Activated CD4-positive, alpha-beta T cell treated with anti-CD3 and anti-CD28 coated beads, Interleukin-2, amount 50 U/mL, for 24 hours (primary cell): ENCODE measurements at places on chromosomes 5 and 9.
A peak's percentile ranks its signal among the peaks of the same experiment; 100 is the strongest.

DNA sequence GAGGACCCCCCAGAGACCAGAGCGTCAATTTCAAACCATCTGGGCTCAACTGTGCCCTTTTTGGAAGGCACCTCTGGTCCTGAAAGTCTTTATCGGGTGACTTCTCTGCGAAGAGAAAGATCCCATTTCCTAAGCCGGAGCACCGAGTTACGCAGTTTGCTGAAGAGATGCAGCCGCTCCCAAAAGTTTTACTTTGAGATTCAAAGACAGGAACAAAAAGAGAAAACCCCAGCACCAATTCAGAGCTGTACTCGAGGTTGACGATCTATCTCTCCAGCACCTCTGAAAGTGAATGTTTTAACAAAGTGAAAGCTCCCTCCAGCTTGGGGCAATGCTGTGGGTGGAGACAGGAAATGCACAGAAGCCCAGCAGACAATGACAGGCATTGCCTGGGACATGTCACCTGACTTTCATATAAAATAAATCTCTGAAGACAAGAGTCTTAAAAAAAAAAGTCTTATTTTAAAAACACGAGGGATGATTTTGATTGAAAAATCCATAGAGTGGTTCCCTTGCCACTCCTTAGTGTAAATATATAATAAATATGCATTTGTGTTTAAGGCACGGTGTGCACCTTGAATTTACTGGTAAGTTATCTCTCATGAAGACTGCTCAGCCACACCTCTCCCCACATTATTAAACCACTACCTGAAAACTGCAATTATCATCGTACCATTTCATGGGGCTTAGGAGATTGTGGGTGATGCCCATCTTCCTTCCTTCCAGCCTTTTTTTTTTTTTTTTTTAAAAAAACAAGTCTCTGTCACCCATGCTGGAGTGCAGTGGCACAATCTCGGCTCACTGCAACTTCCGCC is 79.9 kb downstream of the FNBP1 start:
- DNase-seq = peak; percentile 75

- DNase-seq = no peak
Measured at GRCh38 chr5:59786334-59786805, 107.2 kb downstream of the PDE4D start.

DNA sequence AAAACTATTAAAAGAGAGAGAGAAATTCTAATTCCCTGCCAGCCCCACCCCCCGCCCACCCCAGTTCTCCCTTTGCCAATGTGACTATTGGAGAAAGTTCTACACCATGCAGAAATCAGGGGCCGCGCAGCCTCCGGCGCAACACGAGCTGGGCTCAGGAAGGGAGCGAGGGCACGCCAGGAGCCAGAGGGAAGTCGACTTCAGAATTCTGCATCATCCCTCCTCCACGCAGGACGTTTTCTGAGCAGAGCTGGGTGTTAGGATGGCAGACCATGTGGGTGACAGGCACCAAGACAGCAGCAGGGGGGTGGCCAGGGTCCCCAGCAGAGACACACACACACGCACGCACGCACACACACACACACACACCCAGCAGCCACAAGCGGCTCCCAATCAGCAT is 72.6 kb downstream of the PTCH1 start:
- DNase-seq = no peak

GRCh38 chr9:79013715-79014610 is 557.8 kb upstream of the TLE4 start:
- no peak for DNase-seq

- no peak for DNase-seq
Measured at GRCh38 chr5:136526021-136526420, 160.7 kb upstream of the TRPC7 start.

- no peak for DNase-seq
Measured at GRCh38 chr9:99259231-99259918, 37.3 kb downstream of the SEC61B start.

DNA sequence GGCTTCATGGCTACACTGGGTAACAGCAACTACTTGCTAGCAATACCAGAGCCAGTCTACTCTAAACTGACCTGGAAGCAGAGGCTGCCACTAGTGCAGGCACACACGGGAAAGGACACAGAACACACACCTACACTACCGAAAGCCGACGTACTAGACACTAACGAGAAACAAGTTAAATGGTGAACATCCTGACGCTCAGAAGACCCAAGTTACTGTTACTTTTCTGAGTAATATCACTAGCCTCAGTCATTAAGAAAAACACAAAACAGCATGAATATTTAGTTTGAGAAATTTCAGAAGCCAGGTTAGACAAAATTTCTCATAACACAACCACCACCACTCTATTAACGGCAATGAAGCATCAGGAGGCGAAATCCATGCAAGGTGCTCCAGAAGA is 44.5 kb downstream of the CAMSAP1 start:
- DNase-seq = no peak

GRCh38 chr5:133331941-133332340 is 280.1 kb downstream of the HSPA4 start:
- DNase-seq = no peak
